Progenitor cell of endocrine pancreas (in vitro differentiated cells): ENCODE measurements at places on chromosomes 2 and 18. TPM values are rescaled to one million over a fixed set of nuclear protein-coding genes. Genes with fewer than 3 reads are reported as not detected.

- DNase-seq, result no peak
Observed at GRCh38 chr2:101770726-101771125, 73.2 kb downstream of the MAP4K4 start.

- no peak for DNase-seq
Observed at GRCh38 chr18:75618146-75618545, 190.6 kb upstream of the SMIM21 start.

- no peak for DNase-seq
Observed at GRCh38 chr18:8050616-8051329, 483.7 kb downstream of the PTPRM start.

The SH3BP4 gene
- total RNA-seq, result 45.7 and 49.0 TPM in 2 replicates

The STARD6 gene
- total RNA-seq, result not detected in 2 replicates

The CRYGC gene
- not detected in 2 replicates for total RNA-seq

DNA sequence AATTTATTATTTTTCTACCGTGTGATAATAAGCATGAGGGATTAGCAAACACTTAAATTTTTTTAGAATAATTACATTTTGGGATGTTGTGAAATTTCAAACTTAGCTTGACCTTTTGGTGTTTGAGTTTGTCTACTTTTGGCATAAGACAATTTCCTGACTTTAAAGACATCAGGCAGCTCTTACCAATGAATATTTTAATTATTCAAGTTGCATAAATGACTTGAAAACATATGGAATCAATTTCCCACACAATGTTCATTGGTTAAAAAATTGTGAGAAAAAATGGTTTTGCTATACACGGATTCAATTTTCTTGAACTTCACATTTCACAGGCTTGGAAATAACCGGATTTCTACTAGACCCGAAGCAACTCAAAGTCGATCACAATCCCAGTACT, 243.4 kb downstream of the IKZF2 start:
- no peak for DNase-seq
